GM10248 (cell line): ENCODE measurements at places on chromosomes 13 and 19.

DNA sequence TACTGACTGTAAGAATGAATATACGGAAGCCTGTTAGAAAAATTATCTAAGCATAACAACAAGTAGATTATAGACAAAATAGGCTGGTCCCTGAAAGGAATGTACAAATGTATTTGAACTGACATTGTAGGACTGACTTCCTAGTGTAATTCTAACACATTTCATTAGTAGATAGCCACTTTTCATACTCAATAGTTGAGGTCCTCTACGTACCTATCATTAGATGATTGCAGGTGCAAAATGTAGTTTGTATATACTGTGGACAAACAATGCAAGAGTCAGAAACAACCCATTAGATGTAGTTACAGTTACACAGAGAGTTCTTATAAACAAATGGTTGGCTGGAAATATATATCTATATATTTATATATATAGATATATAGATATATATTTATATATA, 402.3 kb upstream of the SLITRK6 start:
- DNase-seq: no peak

- no peak for DNase-seq
Measured at GRCh38 chr13:56888455-56888854, 252.3 kb upstream of the PRR20A start.

DNA sequence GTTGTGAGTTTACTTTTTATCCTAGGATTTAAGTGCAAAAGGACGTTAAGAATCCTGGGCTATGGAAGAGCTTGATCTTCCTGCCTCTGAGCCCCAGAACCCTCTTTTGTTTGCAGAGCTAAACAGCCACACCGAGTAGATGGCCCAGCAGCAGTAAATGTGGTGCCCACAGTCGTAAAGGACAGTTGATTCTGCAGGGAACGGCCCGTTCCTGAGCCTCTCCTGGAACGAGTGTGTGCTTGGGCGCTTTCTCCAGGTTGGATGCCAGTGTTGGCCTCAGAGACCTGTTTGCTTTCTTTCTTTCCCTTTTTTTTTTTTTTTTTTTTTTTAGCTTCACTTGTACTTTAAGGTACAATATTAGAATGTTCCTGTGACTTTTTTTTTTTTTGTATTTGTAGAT, 41.7 kb downstream of the SPATA13 start:
- DNase-seq: no peak

DNA sequence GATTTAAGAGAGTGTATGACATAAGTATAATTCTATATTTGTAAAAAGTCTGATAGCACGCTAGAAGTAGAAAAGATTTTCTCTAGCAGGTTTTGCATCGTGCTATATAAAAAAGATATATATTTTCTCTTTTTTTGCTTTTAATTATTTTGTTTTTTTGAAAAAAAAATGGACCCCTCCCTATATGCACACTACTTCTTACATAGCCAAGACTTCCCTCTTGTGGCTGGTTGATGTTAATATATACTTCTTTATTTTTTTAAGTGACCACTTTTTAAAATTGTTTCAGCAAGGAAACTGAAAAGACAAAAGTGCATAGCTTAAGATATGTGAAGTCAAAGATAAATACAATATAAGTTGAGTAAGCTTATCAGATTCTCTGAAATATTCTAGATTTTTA, 1202.8 kb downstream of the DIAPH3 start:
- no peak for DNase-seq

DNA sequence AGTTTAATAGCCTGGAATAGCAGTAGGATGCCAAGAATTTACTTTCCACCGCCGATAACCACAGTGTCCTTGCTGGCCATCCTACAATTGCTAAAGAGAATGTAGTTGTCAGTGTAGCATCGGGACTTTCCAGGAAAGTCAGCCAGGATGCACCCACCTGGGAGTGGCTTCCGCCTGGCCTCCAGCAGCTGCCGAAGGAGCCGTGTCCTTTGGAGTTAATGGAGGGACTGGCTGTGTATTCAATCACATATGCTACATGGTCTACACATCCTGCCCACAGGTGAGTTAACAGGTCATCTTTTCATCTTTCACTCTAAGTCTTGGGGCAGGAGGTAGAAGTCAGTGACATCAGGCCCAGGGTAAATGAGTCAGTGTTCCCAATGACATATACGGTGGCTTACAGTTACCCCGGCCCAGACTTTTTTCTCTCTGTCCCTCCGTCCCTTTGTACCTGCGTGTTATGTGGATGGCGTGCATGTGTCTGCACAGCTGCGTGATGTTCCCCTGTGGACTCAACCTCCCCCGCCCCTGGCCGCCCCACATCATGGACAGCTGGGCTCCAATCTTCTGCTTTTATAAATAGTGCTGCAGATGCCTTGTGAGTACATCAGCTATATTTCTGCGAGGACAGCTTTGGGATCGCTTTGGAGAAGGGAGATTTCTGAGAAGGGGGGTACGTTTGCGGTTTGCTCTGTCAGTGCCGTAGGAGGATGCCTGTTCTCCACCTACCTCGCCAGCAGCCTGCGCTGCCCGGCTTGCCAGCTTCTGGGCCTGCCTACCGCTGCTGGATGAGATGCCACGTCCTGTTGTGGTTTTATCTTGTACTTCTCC, 63.1 kb downstream of the ATP11A start:
- DNase-seq: no peak

GRCh38 chr13:36713887-36714286, 40.1 kb downstream of the SERTM1 start:
- no peak for DNase-seq

GRCh38 chr13:113049981-113050380, 55.6 kb upstream of the F7 start:
- no peak for DNase-seq
